ENCODE measurements at places on chromosomes 4 and X.
A peak's percentile ranks its signal among the peaks of the same experiment; 100 is the strongest.

GRCh38 chr4:53349091-53349491 is 16.8 kb downstream of the SCFD2 start:
- DNase-seq, result no peak

DNA sequence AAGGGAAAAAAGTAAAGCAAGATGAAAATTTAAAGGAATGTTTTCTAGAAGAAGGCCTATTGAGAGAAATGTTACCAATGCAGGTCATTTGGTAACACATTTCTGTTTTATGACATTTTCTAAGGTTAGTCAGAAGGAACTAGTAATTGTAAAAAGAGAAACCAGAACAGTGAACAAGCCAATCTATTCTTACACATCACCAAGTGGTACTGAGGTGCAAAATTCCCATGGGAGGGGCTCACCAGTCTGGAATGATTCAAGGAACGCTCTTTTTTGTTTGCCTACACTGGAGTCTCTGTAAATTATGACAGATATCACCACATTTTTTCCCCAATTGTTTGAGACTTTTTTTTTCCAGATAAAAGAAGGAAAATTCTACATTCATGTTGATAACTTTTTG is 404.7 kb upstream of the CNKSR2 start:
- DNase-seq, result no peak

- no peak for DNase-seq
Measured at GRCh38 chr4:122712782-122713181, 19.7 kb upstream of the BBS12 start.

DNA sequence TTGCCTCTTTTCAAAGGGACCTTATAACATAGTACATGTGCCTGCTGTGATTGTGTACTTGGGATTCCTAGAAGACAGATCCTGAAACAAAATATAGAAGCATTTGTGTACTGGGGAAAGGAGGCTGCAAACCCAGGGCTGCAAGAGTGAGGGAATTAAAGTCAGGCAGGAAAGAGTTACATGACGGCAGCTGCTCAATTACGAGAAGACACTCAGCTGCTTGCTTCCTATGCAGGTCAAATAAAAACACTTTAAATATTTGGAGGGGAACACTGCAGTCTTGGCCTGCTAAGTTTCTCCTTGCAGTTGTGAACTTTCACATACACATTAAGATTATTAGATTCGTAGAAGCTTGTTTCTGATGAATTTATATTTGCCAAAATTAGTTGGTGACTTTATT is 191.9 kb upstream of the CXCL13 start:
- DNase-seq, result no peak

GRCh38 chr4:86891762-86892635 is at the start of gene C4orf36:
TSS of gene C4orf36 (minus strand) at chr4:86892422. CDS start at chr4:86891520, 902 bp downstream.
- DNase-seq, result peak; percentile 24

DNA sequence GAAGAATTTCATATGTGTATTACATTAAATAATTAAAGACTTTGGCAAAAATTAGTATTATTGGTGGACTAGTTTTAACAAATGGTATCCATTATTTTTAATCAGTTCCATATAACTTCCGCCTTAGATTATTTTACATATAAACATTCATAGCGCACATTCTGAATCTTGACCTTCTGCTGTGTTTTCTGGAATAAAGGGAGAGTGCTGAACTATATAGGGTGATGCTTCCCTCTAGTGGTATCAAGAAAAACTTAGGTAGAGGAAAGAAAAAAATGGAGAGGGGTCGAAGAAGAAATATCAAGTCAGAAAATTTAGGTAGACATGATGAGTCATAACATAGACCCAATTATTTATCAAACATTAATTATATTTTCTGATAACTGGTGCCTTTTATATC is 155.6 kb upstream of the PACRGL start:
- DNase-seq, result no peak

DNA sequence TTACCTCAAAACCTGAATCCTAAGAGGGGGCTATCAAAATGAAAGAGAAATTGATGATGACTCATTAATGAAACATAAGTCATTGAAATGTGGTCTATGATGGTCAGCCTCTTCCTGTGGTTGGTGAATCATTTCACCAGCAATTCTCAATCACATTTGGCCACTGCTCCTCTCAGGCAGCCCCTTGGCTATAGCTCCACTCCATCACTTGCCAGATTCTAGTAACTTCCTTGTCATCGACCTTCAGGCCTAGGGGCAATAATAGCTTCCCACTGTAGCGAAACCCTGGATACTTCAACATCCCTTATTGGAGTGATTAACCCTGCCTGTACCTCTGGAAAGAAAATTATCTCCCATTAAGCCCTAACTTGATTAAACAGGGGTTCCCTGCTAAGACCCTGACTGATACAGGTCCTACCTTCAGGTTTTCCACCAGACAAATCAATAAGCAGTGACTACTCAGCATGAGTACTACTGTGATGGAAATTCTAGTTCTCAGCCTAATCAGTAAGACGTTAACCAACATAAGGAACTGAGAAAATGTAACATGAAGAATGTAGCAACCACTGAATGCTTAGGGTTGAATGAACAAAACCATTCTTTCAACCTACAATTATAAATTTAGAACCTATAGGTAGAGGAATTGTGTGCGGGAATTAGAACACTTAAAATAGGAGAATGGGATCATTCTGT is 30.4 kb downstream of the ADH7 start:
- DNase-seq, result no peak

Measured in CD4-positive, alpha-beta T cell treated with Interleukin-17A for 4 hours (primary cell).